ENCODE measurements at places on chromosomes 7 and 10.

DNA sequence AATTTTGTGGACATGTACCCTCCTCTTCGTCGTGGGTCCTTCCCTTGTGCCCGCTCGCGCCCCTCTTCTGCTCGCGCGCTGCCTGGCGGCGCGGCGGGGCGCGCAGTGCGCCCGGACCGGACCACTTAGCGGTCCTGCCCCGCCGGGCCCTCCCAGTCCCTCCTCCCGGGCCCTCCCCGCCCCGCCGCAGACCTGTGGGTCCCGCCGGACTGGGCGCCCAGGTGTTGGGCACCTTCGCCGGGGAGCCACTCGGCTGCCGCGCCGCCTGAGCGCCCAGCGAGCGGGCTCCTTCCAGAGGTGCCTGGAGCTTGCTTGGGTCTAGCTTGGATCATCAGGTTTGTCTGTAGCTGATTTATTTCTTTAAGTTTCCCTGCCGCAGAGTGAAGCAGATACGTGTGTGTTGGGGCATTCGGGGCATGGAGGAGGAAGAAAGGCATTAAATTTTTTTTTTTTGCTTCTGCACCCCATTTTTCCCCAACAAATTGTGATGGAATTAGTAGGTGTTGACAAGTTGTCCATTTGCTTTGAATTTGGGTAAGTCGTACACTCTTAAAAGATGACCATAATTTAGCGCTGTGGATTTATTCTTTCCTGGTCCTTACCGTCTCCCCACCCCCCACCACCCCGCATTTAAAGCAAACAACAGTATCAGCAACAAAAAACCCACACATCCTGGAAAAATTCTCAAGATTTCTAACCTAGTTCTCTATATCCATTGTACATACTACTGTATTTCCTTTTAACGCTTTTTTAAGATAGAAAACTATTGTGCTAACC is 905 bp downstream of the C1GALT1 start:
- DNase-seq: peak; percentile 19

DNA sequence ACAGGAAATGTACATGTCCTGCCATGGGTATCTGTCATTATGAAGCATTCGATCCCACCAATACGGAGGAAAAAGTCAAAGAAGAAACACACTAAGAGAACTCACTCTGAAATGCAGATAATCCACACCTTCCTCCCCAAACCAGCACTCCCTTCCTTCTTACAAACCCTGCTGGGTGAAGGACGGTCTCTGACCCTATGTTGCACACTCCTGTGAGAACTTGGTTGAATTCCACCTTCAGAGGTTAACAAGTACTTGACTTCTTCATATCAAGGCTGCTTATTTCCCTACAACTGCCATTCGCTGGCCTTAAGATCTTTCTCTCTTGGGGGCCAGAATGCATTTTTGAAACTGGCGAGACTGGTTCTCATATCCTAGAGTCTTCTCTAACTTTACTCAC is 16.6 kb downstream of the YWHAG start:
- no peak for DNase-seq

DNA sequence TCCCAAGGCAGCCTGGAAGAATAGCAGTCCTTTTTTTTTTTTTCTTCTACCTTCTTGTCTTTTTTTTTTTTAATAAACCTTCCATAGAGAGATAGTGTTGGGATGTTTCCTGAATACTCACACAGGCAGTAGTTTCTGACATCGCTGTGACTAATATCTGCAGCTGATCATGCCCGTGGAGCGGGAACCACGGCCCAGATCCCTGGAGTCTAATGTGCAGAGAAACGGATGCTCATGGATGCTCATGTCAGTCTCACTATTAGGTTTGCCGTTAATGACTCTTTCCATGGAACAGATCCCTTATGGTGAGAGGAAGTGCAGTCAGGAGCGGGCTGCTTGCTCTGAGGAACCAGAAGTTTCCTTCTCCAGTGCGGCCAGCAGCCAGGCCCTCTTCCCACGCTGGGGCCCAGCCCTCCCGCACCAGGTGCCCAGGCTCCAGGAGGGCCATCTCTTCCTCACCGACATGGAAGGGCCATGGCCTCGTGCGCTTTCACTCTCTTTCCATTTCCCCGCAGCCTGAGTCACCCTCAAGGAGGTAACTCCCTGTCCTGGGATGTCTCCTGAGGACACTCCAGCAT is 132.5 kb downstream of the WDR37 start:
- no peak for DNase-seq

DNA sequence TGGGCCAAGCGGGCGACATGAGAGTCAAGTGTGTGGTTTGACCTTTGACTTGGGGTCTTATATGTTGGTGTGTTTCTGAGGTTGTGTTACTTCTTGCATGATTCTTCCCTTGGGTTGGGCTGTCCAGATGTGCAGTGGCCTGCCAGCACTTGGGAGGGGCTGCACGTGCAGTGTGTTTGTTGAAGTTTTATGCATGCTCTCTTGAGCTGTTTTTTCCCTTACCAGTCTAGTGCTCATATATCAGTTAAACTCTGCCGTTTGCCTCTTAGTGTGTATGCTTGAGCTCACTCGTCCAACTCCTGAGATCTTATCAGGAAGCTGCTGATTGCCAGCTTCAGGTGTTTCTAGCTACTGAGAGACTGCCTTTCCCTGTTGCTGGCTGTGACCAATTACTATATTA is 23.1 kb downstream of the SP4 start:
- no peak for DNase-seq

DNA sequence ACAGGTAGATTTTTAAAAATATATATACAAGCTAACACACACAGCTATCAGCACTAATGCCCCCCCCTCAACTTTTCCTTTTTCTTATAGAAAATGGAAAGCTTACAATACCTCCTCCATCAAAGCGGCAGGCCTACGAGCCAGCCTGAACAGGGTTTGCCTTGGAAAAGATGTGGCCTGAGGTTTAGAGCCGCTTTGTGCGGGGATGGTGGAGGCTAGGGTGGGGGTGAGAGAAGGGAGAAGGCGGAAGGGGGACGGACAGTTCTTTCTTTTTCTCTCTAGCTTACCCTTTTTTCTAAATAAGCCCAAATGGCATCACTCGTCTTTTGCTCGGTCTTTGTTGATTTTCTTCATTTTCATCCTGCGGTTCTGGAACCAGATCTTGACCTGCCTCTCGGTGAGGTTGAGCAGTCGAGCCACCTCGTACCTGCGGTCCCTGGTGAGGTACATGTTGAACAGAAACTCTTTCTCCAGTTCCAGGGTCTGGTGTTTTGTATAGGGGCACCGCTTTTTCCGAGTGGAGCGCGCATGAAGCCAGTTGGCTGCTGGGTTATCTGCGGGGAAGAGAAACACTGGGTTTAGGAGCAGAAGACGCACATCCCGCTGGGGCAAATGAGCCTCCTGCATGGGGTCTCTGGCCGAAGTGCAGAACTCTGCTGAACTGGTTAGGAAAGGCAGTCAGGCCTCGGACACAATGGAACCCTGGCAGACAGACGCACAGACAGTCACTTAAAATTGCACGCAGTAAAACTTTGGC is 1.9 kb downstream of the HOXA9 start:
- DNase-seq: no peak

- DNase-seq: no peak
Observed at GRCh38 chr7:148650232-148650858, 48.4 kb upstream of the CUL1 start.

DNA sequence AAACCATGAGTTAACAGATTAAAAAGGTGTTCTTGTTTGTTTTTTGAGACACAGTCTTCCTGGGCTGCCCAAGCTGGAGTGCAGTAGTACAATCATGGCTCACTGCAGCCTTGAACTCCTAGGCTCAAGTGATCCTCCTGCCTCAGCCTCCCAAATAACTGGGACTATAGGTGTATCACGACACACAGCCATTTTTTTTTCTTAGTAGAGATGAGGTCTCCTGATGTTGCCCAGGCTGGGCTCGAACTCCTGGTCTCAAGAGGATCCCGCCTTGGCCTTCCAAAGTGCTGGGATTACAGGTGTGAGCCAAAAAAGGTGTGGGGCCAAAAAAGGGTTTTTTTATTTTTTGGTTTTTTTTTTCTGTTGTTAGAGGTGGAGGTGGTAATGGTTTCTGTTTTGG is 29.3 kb downstream of the KMT2C start:
- DNase-seq: no peak

DNA sequence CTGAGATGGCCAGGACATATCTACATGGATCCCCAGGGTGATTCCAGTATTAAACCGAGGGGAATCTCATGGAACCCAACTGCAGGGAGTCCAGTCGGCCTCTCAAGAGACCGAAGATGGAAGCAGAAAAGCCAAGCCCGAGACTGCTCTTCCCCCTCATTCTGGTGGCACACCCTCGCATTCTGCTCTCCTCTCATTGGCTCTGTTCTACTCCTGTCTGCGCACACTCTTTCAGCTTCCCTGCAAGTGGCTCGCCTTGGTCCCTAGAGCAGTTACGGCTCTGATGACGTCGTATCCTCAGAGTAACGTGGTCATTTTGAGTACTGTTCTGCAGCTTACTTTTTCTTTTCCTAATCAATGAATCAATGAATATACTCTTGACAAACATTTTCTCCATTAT is 72.6 kb upstream of the RHEB start:
- no peak for DNase-seq

GRCh38 chr10:106500925-106501525 is 663.5 kb downstream of the SORCS1 start:
- no peak for DNase-seq

DNA sequence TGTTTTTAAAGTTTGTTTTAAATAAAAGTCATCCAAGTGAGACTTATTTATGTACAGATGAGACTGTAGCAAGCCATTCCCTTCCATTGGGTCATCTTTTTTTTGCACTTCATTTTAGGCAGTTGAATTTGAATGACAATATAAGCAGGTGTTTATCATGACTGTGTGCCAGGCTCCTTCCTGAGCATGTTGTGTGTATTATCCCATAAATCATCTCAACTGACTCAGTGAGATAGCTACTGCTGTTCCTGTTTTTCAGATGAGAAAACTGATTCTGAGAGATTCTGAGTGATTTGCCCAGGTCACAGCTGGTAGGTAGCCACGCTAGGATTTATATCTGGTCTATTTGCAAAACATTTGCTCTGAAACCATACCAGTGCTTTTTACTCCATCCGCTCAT is 11.7 kb downstream of the TMEM254 start:
- peak; percentile 96 for DNase-seq

- DNase-seq: no peak
Observed at GRCh38 chr10:69403519-69403918, 13.2 kb downstream of the TACR2 start.

- no peak for DNase-seq
Observed at GRCh38 chr7:133888061-133888930, 238.8 kb upstream of the LRGUK start.

- no peak for DNase-seq
Observed at GRCh38 chr10:119301397-119301796, 94.0 kb downstream of the GRK5 start.
